Calu3 (cell line): ENCODE measurements at places on chromosomes 12 and 14. TPM values are rescaled to one million over a fixed set of nuclear protein-coding genes. Genes with fewer than 3 reads are reported as not detected.

DNA sequence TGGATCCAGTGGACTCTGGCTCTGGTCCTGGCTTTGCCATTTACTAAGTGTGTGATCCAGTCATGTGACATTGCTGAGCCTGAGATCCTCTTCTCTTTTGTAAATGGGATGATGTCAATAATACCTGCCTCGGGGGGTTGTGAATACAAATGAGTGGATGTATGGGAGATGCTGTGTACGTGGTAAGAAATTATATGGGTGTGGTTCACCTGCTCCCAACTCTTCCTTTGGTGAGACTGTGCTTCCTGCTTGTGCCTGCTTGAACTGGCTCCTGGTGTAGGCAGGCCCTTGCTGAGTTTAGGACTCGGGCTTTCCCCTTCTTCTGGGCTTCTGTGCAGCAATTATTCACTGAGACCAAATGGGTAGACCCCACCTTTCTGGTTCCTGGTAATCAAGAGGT, 189.5 kb upstream of the FRMD6 start:
- H3K4me1 ChIP-seq = peaks cover 33% of the 10 kb centered on the region
- no peaks in the 10 kb centered on the region for H3K36me3 ChIP-seq
- no peak for DNase-seq
- no peak overlapping the region for H3K27ac ChIP-seq
- H3K4me3 ChIP-seq = no peak overlapping the region

- no peak overlapping the region for H3K27ac ChIP-seq
- H3K27me3 ChIP-seq = no peaks in the 10 kb centered on the region
- no peak for DNase-seq
- H3K36me3 ChIP-seq = no peaks in the 10 kb centered on the region
- H3K4me3 ChIP-seq = no peak overlapping the region
- no peaks in the 10 kb centered on the region for H3K4me1 ChIP-seq
These were observed 194.3 kb downstream of the CPNE8 start for GRCh38 chr12:38711054-38711453.

Gene RNASE3
- total RNA-seq = not detected in 2 replicates

Gene TPPP2
- not detected in 2 replicates for total RNA-seq
